Activated CD8-positive, alpha-beta memory T cell treated with anti-CD3 and anti-CD28 coated beads, Interleukin-2, amount 50 U/mL, for 48 hours (primary cell): ENCODE measurements at places on chromosomes 4 and X.

DNA sequence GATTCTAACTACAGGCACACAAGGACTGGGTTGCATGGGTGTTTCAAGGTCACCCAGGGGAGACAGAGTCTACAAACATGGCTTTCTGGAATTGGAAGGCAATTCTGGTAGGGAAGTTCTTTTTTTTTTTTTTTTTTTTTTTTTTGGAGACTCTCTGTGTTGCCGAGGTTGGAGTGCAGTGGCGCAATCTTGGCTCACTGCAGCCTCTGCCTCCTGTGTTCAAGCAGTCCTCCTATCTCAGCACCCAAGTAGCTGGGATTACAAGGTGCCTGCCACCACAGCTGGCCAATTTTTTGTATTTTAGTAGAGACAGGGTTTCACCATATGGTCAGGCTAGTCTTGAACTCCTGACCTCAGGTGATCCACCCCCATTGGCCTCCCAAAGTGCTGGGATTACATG, 16.3 kb upstream of the FHDC1 start:
- no peak for DNase-seq

DNA sequence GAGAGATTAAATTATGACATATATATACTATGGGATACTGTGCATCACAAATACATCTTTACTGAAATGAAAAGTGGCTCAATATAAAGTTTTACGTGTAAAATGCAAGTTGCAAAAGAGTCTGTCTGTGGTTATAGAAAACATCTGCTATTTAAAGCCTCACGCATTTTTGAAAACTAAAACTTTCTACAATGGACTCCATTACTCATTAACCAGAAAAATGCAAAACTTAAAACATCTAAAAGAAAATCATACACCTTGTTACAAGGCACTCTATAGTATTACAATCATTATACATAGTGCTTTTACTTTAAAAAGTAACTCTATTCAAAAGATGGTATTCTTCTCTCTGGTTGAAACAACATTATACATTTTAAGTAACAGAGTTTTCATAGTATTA, 755.6 kb downstream of the DMD start:
- no peak for DNase-seq

- DNase-seq = no peak
These were observed 59.3 kb downstream of the MAPK10 start for GRCh38 chr4:86300516-86300915.

DNA sequence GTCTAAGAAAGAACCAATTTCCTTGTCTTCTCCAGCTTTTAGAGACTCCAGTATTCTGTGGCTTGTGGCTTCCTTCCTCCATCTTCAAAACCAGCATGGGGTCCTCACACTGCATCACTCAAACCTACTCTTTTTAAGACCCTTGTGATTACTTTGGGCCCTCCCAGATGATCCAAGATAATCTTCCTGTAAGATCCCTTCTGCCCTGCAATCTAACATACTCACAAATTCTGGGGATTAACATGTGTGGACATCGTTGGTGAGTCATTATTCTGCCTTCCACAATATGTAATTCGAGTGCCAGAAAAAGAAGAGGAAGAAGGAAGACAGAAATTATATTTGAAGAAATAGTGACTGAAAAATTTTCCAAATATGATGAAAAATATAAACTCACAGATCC, 47.9 kb downstream of the BEND4 start:
- DNase-seq = no peak

DNA sequence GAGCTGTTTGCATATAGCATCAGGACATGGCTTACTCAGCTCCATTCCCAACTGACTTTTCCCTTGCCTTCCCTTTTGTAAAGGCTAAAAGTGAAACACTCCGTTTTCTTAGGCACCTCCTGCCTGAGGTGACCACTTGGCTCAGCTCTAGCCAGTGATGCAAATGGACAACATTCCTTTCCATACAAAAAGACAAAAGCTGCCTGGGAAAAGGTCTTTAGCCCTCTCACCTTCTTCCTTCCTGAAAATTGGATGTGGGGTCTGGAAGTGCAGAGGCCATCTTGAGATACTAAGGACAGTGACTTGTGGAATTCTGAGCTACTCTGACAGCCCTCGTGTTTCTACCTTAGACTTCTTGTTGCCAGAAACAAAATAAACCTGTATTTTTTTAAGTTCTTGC, 27.7 kb upstream of the SFRP2 start:
- no peak for DNase-seq

DNA sequence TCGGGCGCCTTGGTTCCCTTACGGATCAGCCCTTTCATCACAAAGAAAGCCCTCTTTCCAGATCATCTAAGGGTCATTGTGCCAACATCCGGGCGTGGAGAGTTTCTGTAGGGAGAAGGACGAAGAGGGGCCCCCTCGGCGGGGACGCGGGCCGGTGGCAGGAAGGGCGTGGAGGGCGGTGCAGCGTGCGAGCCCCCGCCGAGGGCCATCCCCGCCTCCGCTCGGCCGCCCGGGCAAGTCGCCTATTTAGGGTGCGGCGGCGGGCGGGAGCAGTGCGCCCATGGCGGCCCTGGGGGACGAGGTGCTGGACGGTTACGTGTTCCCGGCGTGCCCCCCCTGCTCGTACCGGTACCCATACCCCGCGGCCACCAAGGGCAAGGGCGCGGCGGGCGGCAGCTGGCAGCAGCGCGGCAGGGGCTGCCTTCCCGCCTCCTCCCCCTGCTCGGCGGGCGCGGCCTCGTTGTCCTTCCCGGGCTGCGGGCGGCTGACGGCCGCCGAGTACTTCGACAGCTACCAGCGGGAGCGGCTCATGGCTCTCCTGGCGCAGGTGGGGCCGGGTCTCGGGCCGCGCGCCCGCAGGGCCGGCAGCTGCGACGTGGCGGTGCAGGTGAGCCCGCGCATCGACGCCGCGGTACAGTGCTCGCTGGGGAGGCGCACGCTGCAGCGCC, at the start of gene ZAR1:
Gene ZAR1 (plus strand): TSS at position 241 of the 668 bp plus-strand sequence. CDS start 40 bp downstream, at position 281.
- DNase-seq = peak; percentile 58

DNA sequence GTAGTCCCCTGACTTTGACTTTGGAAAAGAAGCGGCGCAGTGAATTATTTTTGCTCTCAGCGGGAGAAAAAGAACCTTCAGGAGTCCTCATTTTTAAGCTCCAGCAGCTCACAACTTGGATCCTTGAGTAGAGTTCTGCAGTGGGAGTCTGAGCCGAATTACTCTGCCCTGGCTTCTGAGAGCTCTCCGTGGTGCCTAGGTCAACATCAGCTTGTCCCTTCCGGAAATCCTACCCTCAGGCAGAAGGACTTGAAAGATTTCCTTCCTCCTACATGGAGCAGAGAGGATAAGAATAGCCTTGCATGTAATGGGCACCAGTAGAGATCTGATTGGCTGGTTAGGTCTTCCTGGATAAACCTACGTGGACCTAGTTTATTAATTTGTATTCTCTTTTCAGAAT, 549.7 kb upstream of the TENM3 start:
- DNase-seq = no peak

DNA sequence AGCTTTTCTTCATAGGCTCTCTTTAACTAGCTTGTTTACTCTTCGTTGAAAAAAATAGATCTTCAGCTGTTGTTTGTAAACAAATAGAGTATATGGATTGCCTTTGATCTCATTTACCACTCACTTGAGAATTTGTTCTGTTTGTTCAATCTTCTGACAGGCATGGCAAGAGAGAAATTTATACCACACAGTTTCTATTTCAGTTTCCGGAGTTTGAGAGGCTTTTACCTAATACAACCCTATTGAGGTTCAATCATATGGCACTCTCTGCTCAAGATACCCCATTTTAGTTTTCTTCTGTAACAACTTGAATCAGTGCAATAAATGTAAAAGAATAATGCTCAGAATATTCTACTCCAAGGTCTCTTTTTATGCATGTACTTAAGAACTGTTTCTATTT, 148.0 kb downstream of the EMCN start:
- DNase-seq = no peak

GRCh38 chrX:112636288-112636687, 43.5 kb downstream of the LHFPL1 start:
- no peak for DNase-seq

- DNase-seq = no peak
These were observed 94.7 kb upstream of the NUDT6 start for GRCh38 chr4:123017078-123017477.

DNA sequence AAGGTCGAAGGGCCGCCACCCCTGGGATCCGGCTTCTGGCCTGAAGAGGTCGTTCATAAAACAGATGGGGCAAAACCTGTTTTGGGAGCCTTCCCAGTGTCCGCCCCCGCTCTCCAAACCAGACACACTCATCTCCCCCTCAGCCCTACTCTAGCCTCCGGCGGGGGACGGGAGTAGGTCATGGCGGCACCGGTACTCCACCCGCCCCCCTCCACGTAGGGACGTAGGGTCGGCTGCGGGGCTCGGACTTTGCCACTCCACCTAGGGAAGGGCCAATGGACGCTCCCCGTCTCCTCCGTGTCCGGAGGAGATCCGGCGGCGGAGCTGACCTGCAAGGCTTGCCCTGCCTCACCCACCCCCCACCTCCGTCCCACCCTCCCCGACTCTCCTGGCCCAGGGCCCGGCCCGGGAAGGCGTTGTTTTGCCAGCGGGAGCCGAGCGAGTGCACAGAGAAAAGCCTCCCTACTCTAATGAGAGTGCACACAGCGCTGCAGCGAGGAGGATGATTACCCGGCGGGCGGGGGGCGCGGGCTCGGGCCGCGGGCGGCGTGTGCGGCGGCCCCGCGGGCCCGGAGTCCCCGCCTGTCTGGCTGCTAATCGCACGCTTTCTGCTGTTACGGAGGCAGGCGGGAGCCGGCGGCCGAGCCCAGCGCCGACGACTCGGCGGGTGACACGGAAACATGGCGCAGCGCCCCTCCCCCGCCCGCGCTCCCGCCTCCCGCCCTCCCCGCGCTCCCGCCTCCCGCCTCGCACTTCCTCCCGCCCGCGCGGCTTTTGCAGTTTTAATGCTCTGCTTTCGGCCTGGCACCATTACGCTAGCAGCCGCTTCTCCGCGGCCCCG, 8.3 kb upstream of the BCOR start:
- DNase-seq = peak; percentile 81

DNA sequence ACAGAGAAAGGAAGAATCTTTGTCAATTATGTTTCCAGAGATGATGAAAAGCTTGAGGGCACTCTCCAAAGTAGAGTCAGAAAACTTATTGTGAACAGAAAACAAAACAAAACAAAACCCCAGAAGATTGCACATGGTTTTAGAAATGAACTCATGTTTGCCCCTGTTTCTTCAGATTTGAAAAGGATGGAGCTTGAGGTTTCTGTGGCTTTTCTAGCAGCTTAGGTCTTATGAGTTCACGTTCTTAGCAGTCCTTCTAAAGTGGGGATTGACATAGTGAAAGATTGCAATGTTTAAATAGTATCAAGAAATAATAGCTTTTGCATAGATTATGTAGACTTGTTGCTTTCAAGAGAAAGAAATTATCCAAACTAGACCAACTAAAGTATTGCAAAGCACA, 421.8 kb downstream of the GBA3 start:
- DNase-seq = no peak
